ENCODE measurements at places on chromosomes 5 and 9. TPM values are rescaled to one million over a fixed set of nuclear protein-coding genes. Genes with fewer than 3 reads are reported as not detected.

PROB1 gene
- 28.6 TPM for total RNA-seq

PCDHA9 gene
- not detected for total RNA-seq

PAX5 gene
- not detected for total RNA-seq

TRMT10B gene
- 2.5 TPM for total RNA-seq

ST8SIA4 gene
- total RNA-seq: 1.9 TPM

PHF24 gene
- not detected for total RNA-seq

INSL6 gene
- total RNA-seq: not detected

PCYOX1L gene
- total RNA-seq: 4.0 TPM

BHMT gene
- not detected for total RNA-seq

PCDHGB5 gene
- 9.7 TPM for total RNA-seq

PCDHB9 gene
- total RNA-seq: 2.5 TPM

SLCO6A1 gene
- not detected for total RNA-seq

OSTF1 gene
- 14.5 TPM for total RNA-seq

NTNG2 gene
- total RNA-seq: 5.2 TPM

MRPL36 gene
- total RNA-seq: 40.5 TPM

PNPLA7 gene
- 4.4 TPM for total RNA-seq

RASGRF2 gene
- total RNA-seq: 6.3 TPM

MPDZ gene
- total RNA-seq: 61.5 TPM

ADGRD2 gene
- total RNA-seq: not detected

QRFP gene
- total RNA-seq: not detected
